ENCODE measurements at places on chromosomes 3 and 15.

DNA sequence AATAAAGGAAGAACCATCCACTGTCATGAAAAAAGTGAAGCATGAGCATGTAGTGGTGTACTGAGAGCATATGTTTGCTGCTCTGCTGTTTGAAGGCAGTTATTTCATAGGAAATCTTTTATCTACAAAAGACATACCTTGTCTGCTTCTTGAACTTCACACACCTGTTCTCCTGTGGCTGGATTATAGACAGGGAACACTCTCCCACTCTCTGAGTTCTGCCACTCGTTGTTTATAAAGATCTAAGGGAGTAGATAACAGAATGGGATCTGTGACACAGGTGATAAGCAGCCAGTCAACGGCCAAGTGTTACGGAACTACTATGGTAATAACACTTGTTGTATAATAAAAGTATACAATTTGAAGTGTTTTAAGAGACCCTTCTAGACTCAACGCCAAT lies 51.5 kb downstream of the ALDH1A2 start:
- DNase-seq = no peak

DNA sequence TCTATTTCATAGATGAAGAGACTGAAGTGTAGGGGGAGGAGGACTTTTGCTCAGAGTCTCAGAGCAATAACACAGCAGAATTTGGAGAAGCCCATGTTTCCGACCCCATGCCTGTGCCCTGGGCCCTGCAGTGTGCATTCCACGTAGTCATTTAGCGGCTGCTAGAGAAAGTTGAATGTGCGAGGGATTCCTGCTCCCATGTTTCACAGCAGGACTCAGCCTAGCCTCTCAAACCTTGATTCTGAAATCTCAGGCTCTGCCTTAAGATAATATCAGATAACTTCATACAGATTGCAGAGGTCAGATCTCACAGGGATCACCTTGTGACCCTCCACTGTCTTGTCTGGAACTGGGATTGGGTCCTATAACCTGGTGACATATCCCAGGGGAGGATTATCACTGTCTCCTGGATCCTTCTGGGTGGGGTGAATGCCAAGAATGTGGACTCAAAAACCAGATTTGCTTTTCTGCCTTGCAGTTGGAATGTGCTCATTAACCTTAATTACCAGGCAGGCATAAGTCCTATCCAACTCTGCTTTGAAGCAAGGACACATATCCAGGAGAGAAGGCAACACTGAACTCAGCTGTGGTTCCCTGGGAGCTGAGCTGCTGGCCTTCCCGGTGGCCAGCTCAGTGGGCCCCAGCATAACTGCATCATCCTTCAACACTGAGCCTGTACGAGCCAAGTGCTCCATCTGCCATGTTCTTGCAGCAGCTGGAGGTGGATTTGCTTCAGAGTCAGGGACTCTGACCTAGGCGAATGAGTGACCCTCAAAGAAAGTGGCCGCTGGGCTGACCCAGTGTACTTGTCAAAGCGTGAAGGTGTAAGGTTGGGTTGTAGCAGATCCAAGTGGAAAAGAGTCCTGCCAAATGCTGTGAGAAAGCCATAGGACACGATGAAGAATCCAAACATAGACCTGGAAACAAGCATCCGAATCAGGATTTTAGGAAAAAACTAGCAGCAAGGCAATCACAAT lies 43.0 kb downstream of the CTXND1 start:
- no peak for DNase-seq

DNA sequence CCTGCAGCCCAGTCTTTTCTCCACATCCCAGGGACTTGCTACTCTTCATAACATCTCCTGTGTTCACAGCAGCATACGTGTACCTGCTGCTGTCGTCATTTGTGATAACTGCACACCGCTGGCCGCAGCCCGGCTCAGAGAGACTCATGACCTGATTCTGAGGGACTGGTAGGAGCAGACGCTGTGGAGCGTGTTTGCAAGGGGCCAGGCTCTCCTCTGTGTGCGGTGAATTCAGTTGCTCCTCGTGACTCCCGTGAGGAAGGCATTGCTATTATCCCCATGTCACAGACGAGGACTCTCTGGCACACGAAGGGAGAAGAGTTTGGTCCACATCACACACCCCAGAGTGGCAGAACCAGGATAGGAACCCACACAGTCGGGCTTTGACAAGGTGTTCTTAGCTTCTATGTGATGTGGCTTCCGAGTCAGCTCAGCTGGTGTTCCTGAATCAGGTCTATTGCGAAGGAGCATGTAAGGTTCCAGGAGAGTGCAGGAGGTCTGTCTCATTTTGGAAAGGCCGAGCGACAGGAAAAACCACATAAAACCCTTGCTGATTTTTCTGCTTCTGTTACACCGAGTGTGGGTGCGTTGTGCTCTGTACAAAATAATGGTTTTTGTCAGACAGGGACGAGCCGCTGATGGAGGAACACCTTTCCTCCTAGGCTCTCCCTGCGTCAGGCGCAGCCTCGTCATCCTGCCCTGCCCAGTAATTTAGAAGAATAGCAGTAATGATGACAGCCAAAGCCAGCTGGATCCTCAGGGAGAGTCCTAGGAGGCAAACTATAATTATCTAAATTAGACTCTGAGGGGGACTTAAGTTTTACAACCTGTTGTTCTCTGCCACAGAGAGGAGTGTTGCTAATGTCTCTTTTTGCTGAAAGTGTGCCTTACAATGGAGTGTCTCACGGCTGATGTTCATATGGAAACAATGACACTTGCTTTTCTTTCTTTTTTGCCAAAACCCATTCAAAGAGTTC lies 157.5 kb upstream of the RGMA start:
- DNase-seq = no peak

- no peak for DNase-seq
These were observed 49.9 kb downstream of the BTD start for GRCh38 chr3:15651396-15651795.

DNA sequence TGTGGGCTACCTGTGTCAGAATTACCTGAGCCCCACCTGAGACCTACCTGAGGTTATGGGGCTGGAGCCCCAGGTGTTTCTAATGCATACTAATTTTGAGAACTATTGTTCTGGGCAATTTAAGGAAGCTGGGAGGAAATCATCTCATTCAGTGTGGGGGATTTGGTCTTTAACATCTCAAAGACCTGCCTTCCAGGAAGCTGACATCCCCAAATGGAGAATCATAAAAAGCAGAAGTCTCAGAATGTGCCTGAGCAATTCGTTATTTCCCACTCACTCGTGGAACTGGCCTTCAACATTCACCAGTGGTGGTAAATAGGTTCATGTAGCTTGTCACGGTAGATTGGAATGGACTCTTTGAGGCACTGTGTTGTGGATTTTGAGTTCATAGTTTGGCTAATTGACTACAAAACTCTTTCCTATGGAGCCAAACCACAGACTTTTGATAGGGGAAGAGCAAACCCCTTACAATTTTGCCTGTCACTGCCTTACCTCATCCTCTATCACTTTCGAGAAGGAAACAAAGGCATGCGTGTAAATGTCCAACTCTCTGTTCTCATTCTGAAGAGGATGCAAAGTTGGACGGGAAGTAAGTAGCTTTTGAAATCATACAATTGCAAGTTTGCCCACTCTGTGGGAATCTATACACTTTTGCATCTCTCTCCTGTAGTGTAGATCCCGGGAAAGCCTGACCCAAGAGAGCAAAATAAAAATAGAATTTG lies 521.0 kb upstream of the MDFIC2 start:
- DNase-seq = no peak

DNA sequence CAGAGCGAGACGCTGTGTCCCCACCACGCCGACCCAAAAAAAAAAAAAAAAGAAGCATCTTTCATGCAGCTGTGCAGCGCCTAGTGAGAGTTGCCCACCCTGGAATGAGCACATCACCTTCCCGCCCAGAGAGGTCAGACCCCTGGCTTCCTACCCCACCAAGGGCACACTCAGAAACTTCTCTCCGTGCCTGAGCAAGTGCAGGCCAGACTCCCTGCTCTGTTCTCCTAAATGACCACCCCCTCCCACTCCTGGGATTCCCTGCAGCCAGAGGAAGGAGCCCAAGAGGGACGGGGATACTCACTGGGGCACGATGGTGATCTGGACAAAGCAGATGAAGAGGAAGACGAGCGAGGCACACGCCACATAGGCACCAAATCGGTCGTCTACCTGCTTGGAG lies 116.0 kb downstream of the SEC22A start:
- no peak for DNase-seq

GRCh38 chr3:41418961-41419691 lies 219.8 kb downstream of the CTNNB1 start:
- peak; percentile 31 for DNase-seq

- DNase-seq = peak; percentile 13
These were observed 69.7 kb upstream of the UBE3A start for GRCh38 chr15:25508369-25509002.

DNA sequence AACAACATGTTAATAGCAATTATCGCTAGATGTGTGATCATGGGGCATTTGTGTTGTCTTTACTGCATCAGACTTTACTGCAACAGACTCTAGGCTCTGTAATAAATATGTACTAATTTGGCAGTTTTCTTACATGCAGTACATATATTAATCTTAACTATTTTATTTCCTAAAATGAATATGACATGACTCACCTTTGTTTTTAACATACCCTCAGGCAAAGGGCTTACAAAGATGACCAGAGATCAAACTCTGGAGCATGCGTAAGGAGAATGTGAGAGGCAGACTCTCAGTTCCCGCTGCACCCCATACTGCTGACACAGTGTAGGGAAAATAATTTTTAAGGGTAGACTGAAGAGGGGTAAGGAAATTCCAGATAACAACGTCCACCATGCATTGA lies 7.2 kb upstream of the FAM174B start:
- DNase-seq = no peak

DNA sequence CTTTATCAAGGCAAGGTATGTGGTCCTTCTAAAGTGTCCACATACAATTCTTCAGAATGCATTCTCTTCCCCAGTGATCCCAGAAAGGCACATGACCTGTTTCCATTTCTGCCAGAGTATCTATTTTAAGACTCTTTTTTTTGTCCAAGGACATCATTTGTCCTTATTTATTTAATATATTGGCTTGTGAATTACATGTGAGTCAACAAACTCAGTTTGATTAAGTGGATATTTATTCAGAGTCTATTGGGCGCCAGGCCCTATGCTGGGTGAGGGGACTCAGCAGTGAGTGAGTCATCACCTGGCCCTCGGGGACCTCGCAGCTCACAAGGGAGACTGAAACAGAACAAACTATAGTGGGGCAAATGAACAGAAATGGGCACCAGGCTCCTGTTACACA lies 136.8 kb downstream of the SNRK start:
- DNase-seq = no peak

- no peak for DNase-seq
These were observed 37.9 kb downstream of the MYO5C start for GRCh38 chr15:52257734-52258062.

DNA sequence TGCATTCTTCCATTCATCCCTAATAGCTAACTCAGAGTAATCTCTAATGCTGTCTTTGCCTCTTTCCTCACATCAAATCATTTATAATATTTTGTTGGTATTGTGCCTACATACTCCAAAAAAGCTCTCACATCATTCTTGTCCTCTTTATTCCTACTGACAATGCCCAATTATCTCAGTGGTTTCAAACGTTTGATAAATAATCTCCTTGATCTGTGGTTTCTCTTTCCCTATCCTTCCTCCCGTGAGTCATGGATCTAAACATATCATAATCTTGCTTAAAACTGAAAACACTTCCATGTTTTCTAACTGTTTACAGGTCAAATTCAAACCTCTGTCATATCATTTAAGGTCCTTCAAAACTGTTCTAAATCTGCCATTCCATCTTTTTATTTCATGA lies 115.1 kb downstream of the CNTN6 start:
- no peak for DNase-seq

GRCh38 chr3:58404396-58404795 lies 29.2 kb downstream of the PDHB start:
- DNase-seq = no peak

Measured in activated CD4-positive, alpha-beta T cell treated with anti-CD3 and anti-CD28 coated beads, Interleukin-2, Interleukin-4, amounts not matched to agents 100 ng/mL and 50 ng/mL, durations not matched to agents 16 hours and 8 hours (primary cell).